Common myeloid progenitor, CD34-positive (primary cell): ENCODE measurements at places on chromosomes 3 and 15.

- no peak for DNase-seq
These were observed 32.2 kb downstream of the CRTAP start for GRCh38 chr3:33145901-33146580.

- no peak for DNase-seq
These were observed 57.2 kb downstream of the SNX4 start for GRCh38 chr3:125462722-125463299.

DNA sequence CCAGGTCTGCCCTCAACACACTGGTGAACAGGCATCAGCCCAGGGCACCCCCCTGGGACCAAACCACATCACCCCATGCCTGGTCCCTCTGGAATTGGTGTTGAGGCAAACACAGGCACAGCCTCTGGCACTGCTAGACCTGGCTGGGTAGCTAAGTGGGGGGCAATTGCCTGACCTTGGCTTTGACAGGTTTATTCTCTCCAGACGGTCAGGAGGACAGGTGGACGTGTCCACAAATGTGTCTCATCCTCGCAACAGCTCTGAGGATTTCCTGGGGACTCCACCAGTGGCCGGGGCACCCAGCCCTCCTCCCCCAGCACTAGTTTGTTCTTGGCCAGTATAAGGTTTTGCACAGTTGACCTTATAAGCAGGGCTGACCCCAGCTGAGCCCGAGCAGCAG, 31.3 kb downstream of the TKT start:
- no peak for DNase-seq

DNA sequence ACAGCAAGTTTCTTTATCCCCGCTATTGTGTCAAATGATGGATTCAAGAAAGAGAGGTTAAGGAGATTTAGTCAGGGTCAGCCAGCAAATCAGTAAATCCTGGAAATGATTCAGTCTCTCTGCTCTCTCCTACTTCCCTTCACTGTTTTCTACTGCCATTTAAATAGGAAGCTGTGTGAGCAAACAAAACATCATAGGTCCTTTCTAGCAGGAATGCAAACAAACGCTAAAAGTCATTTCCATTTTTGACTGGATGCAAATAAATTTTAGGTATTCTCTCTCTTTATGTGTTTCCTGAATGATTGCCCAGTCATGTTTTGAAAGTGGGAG, 299.4 kb upstream of the RORA start:
- no peak for DNase-seq

- DNase-seq = peak; percentile 61
These were observed 6.1 kb downstream of the GATA2 start for GRCh38 chr3:128486681-128487537.

DNA sequence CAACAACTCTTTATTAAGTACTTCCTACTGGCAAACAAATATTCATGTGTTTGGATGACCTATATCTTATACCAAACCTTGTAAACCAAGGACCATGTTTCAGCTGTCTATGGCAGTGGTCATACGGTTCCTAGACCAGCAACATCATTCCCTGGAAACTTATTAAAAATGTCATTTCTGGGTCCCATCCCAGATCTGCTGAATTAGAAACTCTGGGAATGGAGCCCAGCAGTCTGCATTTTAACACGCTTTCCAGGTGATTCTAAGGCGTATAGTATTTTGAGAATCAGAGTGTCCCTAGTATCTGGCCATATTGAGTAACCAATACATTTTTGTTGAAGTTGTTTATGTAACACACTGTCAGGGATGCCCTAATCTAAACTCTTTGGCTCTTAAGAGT, 363.4 kb upstream of the LRRC3B start:
- no peak for DNase-seq

DNA sequence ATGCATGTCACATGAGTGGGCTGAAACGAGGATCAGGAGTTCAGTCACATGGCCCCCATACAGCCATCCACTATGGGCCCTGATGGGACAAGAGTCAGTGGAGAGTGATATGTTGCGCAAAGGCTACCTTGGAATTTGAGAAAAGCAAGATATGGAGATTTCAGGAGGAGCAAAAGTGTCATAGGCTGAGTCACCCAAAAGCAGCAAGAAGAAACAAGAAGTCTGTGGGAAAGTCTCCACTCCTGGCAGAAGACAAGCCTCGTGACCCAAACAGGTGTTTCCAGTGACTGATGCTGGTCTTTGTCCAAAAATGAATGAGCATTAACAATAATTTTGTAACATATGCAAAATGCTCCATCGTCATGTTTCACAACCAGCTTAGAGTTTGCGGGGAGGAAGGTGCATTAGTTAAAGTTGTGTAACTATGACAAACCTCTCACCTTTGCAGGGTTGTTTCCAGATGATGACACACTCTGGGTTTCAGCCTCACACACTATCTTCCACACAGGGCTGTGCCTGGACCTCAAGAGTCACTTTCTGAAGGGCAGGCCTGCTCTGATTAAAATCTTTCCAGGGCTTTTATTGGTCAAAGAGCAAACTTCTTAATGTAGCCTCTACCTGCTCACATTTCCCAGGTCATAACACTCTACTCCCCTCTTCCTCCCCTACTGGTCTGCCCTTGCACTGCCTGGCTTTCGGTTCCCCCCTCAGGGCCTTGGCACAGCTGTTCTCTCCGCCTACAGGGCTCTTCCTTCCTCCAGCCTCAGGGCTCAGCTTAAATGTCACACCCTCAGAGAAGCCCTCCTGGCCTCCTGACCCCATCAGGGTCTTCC, 3.9 kb upstream of the DNASE1L3 start:
- DNase-seq = peak; percentile 85
